Mesenteric fat pad (tissue), 1 donor: ENCODE measurements at places on chromosomes 2 and 18. TPM values are rescaled to one million over a fixed set of nuclear protein-coding genes. Genes with fewer than 3 reads are reported as not detected.

GRCh38 chr2:36707050-36707449 is 10.5 kb downstream of the VIT start:
- DNase-seq = no peak

DNA sequence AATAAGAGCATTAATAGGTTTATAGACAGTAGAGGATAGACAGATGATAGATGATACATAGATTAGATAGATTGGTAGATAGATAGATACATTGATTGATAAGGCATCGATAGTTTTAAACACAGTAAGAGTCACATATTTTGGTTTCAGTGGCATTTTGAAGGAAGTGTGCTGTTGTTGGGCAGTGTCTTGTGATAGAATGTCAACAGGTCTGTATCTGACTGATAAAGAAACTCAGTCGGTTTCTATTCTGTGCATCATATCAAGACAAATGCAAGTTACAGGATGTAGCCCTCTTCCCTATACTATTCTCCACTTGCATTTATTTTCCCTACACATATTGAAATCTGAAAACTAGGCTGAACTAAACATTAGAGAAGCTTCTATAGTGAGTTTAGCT is 1229.0 kb upstream of the ZEB2 start:
- no peak for DNase-seq

DNA sequence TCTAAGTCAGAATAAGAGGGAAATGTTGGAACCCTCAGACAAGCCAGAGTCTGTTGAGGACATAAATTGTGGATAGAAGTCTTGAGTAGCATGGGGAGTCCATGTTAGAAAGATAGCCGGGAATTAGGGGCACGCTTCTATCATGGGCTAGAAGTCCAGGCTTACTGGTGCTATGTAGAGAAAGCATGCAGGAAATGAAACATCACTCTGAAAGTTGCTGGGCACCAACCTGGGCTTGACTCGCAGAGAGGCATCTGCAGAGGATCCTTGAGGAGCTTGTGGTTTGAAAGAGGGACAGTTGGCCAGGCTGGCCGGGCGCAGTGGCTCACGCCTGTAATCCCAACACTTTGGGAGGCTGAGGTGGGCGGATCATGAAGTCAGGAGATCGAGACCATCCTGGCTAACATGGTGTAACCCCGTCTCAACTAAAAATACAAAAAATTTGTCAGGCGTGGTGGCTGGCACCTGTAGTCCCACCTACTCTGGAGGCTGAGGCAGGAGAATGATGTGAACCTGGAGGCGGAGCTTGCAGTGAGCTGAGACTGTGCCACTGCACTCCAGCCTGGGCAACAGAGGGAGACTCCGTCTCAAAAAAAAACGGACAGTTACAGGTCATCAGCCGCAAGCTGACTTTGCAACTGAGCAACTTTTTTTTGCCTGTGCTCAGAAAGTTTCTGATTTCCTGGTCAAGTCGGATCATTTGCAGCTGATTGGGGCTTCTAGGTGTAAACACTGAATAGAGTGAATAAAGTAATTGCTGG is 24.9 kb downstream of the CERS6 start:
- DNase-seq = no peak

DNA sequence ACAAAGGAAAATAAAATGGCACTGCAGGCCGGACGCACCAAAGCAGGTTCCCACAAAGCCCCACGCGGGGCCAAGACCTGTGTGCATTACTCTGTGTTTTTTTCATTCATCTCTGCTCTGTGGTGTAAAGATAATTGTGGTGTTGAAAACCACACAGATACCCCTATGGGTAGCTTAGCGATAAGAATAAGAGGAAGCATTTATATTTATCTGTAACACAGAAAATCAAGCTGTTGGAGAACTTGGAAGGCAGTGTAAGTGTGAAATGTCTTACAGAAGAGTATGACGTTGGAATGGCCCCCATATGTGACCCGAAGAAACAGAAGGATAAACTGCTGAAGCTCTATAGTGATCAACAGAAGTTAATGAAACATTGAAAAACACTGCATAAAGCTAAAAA is 20.3 kb upstream of the MARCO start:
- DNase-seq = no peak

- DNase-seq = no peak
Measured at GRCh38 chr2:212197776-212198175, 340.8 kb downstream of the ERBB4 start.

DNA sequence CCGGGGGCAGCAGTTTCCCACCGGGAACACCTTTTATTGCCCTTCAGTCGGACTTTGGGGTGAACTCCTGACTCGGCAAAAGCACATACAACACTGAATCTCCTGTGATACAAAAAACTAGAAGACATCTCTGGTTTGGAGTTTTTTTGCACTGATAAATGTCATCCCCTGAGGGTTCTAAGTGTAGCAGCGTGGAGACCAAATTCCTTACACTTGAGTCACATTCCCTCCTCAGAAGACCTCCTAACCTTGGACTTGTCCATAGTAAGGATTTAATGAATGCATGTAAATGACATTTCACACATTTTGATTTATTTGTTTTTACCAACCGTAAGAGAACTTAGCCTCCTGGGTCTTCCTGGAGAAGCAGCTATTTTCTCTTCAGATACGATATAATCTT is 54.0 kb upstream of the GPR45 start:
- no peak for DNase-seq

DNA sequence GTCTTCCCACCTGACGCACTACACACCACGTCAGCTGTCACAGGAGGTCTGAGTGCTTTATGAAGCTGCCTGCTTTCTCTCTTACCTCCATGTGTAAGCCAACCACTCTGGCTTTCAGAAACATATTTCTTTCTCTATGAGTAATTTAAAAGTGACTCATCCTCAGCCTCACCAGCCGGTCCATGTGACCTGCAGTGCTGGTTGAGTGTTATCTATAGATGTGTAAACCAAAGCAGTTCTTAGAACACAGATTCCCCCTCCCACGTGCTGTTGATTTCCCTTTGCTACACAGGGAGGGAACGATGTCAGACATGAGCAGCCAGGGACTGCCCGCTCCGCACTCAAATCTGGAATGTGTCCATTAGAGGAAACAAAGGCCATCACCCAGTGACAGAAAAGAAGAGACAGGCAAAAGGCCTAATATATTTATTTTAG is 157.8 kb downstream of the BCL2 start:
- no peak for DNase-seq

- no peak for DNase-seq
Measured at GRCh38 chr2:62309465-62310091, 113.7 kb downstream of the B3GNT2 start.

- no peak for DNase-seq
Measured at GRCh38 chr2:28661589-28662001, 90.0 kb upstream of the PPP1CB start.

GRCh38 chr2:25079050-25079635 is 37.3 kb downstream of the EFR3B start:
- no peak for DNase-seq

DNA sequence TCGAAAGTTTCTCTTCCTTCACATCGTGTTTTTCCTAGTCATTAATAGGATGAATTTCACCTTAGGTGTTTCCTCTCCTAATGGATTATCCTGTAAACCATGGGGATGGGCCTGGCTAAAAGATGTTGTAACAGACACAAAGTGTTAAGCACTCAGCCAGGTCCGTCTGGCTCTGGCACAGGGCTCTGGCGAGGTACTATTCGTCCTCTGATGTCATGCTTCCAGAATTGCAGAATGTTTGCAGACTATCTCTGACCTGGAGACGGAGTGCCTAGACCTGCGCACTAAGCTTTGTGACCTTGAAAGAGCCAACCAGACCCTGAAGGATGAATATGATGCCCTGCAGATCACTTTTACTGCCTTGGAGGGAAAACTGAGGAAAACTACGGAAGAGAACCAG is 13.2 kb downstream of the ATG16L1 start:
- DNase-seq = no peak

DNA sequence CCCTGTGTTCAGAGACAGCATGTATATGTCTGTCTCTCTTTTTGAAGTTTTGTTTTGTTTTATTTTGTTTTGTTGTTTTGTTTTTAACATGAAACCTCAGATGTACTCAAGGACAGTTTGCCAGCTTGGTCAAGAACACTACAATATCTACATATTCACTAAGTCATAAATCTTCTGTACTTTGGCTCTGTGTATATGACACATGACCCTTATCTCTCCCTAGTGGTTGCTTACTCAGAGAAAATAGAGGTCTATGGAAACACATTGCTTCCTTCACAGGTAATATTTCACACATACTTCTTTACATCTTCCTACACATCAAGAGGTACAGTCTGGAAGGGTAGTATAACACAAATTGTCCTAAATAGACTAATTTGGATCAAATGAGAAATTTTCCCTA is 312.6 kb upstream of the VRK2 start:
- DNase-seq = no peak

DNA sequence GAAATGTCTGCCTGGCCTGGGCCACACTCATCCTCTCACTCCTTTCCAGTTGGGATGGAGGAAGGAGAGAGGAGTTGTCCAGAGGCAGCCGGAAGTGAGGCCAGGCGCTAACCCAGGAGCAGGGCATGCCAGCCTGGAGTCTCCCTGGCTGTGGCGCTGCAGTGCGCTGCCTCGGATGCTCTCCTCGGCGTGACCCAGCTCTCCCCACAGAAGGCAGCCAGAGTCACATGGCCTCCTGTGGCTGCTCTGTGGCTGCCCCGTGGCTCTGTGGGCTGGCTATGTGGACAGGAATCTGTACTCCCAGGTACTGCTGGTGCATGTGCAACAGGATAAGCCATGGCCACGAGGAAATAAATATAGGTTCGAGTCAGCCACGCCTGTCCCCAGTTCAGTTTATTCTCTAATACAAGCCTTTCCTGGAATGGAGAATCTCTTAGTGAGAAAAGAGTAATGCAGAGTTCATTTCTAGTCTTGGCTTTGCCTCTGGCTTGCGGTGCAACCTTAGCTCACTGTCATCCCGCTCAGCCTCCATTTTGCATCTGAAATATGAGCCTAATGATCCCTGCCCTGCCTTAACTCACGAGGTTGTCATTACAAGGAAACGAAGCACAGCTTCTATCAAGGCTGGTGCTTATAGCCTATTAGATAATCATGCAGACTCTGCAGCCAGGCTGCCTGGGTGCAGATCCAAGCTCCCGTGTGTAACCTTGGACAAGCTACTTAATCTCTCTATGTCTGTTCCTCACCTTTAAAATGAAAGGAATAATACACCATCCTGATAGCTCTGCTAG is 106.3 kb downstream of the ANTXR1 start:
- DNase-seq = no peak

GRCh38 chr2:7819850-7820249 is 862.0 kb upstream of the ID2 start:
- DNase-seq = no peak

DNA sequence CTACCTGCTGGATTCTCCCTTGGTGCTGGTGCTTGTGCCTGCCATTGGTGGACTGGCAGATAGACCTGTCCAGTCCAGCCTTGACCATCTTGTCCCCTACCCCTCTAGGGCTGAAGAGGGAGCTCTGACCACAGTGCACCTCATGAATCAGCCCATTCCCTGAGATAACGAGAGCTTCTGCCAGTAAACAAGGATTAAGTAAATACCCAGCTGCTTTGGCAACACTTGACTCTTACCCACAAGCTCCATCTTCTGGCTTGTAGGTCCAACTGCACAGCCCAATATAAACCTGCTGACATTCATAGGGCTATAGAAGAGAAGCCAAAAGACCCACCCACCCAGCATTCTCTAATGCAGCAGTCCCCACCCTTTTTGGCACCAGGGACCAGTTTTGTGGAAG is 186.4 kb downstream of the PIK3C3 start:
- no peak for DNase-seq

DNA sequence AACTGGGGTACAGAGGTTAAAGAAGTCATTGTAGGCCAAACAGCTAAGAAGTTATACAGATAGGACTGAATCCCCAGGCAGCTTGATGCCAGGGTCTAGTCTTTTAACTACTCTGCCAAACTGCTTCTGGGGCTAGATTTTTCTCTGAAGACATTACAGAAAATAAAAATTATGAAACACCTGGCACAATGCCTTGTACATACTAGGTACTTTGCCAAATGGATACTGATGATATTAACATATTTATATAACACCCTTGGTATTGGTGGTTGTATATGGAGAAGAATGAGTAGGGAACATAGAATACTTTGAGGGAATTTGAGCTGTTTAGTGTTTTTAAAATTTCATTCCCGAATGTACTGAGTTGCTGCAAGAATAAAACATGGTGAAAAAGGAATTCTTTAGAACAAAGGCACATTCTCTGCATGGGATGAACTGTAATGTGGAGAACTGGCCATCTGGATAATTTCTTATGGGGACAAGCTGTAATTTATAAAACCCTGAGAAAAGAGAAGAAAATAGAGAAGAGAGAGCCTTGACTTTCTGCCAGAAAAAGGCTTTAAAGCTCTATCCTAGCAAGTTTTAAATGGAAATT is 210.9 kb upstream of the TMEM200C start:
- no peak for DNase-seq

DNA sequence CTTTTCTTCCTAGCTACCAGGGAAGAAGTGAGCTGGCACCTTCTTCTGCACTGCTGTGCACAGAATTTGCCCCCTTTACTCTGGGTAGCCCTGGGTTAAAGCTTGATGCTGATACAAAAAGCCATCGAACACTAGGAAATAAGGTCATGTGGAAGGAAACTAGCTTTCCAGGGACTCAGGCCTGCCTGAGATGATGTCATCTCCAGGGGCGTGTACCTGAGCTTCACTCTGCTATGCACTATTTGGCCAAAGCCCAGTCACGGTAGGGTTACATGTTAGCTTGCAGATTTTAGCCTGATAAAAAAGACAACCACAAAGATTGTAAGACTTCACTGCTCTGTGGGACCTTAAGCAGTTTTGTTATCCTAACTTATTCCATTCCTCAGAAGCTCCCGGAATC is 20.4 kb downstream of the EDAR start:
- DNase-seq = no peak

DNA sequence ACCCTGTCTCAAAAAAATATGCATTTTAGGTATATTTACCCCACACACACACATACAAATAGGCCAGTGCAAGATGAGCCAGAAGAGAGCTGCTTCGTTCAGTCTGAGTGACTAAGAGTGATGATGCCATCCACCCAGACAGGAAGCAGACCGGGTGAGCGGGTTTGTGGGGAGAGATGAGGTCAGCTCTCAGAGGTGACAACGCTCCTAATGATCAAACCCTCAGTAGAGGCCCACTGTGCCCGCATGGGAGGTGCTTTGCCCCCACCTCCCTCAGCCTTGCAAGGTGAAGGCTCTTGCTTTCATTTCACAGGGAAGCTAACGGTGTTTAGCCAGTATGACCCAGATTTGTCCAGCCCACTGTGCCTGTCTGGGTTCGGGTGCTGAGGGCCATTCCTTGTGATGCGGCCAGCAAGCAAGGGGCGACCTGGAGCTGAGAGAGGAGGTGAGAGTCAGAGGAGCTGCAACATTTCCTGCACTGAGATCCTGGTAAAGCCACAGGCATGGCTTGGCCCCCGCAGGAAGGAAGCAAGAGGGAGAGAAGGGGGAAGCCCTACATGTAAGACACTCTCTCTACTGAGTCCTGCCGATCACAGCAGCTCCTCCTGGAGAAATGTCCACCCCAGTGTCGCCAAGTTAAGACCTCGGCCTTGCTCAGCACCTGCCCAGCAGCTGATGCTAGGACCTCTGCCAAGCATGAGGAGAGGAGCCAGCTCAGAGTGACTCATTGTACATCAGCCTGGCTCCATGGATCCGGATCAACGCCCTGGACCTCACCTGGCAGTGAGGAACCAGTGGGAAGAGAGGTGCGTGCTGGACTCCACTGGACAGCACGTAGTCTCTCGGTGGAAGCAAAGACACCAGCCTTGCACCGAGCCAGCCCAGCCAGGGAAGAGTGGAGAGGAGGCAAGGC is 37.0 kb downstream of the NIFK start:
- DNase-seq = no peak

IL1RN gene
- total RNA-seq = 8.9 TPM

PSMG2 gene
- total RNA-seq = 73.0 TPM

TNFRSF11A gene
- 17.1 TPM for total RNA-seq

MOB1A gene
- 109 TPM for total RNA-seq

SLC38A11 gene
- 1.1 TPM for total RNA-seq

EHBP1 gene
- total RNA-seq = 70.8 TPM

GCG gene
- not detected for total RNA-seq
